ENCODE measurements at places on chromosomes 3 and 15. TPM values are rescaled to one million over a fixed set of nuclear protein-coding genes. Genes with fewer than 3 reads are reported as not detected.

Gene LMAN1L
- polyA plus RNA-seq, result 0.04 TPM

Gene DUOXA2
- not detected for polyA plus RNA-seq

Gene HESX1
- 2.9 TPM for polyA plus RNA-seq

GRCh38 chr15:34793071-34793470, 2.3 kb downstream of the ACTC1 start:
- DNase-seq, result no peak

DNA sequence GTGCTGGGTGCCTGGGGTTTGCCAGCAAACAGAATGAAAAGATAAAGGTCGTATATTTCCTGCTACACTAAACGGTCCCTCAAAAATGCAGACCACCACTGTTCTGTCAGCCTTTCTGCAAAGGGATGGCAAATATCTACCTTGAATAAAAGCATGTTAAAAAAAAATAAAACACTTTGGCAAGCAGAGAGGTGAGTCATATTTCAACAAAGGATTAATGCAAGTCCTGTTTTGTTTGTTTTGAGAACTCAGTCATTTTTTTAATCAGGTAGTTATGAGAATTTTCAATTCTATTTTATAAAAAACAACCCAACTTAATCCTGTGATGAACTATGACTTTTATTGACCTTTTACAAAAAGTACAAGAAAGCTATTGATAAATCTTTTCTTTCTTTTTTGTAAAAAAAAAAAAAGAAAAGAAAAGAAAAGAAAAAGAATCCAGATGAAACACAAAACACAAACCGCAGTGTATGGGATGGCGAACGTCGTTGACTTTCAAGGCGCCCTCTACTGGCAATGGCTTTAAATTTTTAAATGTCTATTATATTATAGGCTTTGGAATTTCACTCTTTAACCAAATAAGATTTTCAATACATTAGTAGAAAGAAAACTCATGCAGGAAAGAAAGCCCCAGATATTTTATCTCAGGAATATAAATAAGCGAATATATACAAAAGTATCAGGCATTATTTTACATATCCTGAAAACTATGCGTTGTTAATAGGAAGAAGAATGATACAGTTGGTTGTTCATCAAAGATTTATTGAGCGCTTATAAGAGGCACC, 87.8 kb downstream of the NCEH1 start:
- DNase-seq, result no peak

DNA sequence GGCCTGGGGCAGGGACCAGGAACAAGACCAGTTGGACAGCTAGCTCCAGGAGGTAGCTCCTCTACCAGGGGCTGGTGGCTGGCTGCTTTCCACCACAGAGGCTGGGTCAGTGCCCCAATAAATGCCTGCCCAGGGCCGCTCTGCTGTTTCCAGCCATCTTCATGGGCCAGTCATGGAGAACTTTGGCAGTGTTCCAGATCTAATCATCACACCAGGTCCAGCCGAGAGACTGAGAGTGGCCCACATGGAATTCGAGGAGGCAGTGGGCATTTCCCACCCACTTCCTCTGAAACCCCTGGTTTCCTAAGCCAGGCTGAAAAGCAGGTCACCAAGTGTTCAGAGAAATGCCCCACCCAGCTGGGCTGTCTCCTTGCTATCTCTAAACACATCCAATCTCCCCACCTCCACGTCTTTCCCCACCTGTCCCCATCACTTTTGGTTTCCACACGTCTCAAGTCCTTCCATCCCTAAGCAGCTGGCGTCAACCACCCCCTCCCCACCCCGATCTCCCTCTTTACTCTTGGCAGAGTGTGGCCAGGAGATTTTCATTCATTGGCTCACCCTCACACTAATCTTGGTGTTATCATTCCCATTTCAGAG, 190.0 kb upstream of the LINGO1 start:
- DNase-seq, result no peak

GRCh38 chr3:177177749-177178221, 19.5 kb downstream of the TBL1XR1 start:
- no peak for DNase-seq

All from renal pelvis (tissue), 12 donors.